CD4-positive, CD25-positive, alpha-beta regulatory T cell (primary cell): ENCODE measurements at places on chromosomes 4 and X. TPM values are rescaled to one million over a fixed set of nuclear protein-coding genes. Genes with fewer than 3 reads are reported as not detected.
A peak's percentile ranks its signal among the peaks of the same experiment; 100 is the strongest.

- DNase-seq, result no peak
Observed at GRCh38 chrX:153968754-153969124, 2.9 kb downstream of the HCFC1 start.

Gene TSPAN7
- total RNA-seq, result not detected

DNA sequence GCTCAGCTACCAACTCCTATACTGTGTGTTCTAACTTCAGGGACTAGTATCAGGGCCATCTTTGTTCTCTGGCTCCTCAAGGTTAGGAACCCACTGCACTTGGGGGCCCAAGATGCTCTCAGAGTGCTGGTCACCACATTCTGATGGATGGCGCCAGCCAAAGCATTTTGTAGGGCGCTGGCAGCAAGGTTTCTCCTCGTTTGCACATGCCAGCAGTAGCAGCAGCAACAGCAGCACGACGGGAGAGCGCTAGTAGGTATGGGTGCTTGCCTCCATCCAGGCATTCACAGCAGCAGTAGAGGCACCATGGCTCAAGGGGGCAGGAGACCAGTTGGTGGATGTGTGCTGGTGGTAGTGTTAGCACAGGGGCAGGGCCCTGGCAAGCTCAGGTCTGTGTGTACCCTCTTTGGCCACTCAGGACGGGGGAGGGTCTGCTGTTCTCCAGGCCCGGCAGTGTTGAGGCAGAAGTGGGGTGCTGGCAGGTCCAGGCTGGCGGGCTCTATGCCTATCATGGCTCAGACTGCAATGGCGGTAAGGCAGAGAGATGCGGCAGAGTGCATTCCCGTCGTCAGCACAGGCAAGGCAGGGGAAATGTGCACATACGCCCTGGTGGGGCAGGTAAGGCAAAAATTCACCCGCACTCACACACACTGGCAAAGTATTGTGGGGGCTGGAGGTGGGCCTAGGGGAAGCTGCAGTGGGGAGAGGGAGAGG, 56.6 kb downstream of the SERPINA7 start:
- DNase-seq, result no peak

DNA sequence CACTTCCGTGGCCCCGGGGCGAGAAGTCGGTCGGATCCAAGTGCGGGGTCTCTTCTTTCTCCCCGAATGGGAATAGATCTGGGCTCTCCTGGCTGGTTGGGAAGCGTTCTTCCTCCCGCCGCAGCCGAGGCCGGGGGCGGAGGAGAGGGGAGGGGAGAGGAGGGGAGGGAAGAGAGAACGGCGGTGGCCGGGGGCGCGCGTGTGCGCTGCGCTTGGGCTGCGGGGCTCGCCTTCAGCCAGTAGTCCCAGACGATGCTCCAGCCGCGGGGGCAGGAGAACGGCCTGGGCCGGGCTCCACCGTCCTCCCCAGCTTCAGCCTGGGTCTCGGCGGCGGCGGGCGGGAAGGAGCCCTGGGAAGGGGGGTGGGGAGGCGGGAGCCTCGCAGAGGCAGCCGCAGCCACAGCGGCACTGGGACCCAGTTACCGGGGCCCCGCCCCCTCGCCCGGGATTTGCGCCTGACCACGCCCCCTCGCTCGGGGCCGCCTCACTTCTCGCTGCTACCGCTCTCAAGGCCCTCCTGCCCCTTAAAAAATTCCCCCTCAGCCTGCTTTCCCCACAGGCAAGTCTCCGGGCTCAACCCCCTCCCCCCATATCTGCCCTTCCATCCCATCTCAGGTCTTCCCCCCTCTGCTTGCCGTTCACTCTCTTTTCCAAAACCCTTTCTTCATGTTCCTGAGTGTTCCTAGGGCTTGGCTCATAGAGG, at the start of gene FGD1:
FGD1 (minus strand) TSS at position 421 of the 703 bp plus-strand sequence. CDS start 802 bp downstream, outside the sequence.
- peak; percentile 2 for DNase-seq

DNA sequence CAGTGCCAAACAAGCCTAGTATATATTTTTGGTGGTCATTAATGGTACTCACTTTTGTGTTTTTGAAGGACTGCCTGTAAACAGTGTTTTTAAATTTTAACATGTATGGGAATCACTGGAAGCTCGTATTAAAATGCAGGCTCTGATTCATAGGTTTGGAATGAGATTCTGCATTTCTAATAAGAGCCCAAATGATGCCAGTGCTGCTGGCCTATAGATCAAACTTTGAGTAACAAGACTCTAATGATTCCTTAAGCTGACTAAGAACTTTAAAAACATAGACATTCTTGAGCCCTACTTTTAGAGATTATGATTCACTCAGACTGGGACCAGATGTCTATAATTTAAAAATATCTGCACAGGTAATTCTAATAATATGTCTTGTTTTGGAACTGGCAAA, 823.2 kb upstream of the LCORL start:
- no peak for DNase-seq

Gene TMSB15A
- total RNA-seq, result not detected

GRCh38 chr4:104593019-104593418, 98.3 kb upstream of the CXXC4 start:
- DNase-seq, result no peak

Gene OPHN1
- 0.15 TPM for total RNA-seq

GRCh38 chrX:154010330-154011087, 9.2 kb downstream of the IRAK1 start:
- no peak for DNase-seq

DNA sequence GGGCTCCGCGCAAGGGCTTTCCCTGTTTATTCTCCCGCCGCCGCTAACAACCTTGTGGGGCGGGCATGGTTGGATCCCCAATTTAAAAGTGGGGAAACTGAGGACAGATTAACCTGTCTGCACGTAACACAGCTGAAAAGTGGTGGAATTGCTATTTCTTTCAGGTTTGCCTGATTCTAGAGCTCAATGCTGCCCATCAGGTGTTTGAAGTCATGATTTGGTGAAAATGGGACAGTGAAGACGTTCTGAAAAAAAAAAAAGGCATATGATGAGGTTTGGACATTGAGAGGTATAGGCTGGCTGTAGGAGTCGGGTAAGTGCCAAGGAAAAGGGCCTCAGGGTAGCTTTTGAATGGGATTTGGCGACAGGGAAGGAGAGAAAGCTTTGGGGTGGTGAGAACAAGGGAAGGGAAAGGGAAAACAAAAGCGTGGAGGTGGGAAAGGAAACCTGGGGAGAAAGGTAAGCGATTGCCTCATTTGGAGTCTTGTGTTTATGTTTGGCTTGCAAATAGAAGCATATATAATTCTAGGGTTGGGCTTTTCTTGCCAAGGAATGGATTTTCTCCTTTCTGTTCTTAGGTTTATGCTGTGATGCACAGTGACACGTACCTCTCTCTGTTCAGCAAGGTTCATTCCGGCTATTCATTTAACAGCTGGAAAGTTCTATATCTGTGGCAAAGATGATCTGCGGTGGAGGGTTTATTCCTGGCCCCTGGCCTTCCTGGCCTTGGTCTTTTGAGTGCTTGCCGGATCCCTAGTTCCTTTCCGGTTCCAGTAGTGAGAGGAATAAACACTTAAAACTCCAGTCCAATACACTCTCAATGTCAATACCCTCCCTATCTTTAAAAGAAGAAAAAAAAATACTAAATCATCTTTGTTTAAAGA, 2.4 kb upstream of the STIM2 start:
- no peak for DNase-seq

Gene GLUD2
- total RNA-seq, result 0.32 TPM

Gene NALF2
- not detected for total RNA-seq

Gene BEX3
- total RNA-seq, result 29.2 TPM

GRCh38 chr4:92483341-92483740, 179.6 kb downstream of the GRID2 start:
- no peak for DNase-seq

- DNase-seq, result no peak
Observed at GRCh38 chr4:134024251-134024650, 177.3 kb downstream of the PABPC4L start.

DNA sequence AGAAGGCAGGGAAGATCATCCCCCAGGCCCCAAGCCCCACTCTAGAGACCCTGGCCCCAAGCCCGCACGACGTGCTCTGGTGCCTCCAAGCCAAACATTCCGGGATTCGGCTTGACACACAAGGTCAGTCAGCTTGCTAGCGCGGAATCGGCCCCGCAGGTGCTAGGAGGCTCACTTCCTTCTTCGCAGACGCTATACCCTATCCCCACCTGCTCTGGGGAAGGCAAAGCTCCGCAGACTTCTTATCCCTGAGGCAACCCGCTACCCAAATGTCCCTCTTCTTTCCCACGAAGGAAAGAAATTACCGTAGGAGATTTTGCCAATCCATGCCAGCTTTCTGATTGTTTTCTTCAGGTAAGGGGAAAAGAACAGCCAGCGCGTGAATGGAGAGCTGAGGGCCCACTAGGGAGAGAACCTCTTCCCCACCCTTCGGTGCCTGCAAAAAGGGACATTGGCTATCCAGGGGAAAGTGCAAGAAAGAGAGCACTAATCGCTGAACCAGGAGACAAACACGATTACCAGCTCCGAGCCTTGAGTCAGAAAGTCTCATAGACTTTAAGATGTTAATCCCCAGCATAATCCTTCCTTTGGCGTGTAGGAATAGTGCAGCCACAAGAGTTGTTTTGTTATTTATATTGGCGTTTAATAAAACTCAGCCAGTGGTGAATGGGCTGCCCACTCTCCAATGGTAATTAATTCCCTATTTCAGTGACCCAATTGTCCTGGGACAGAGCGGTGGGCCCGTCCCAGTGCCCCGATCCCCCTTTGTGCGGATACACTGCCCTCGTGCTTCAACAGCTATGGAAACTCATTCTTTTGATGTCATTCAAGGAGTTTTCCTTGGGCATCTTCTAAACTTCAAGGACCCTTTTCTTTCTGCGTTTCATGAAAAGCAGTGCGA, 5.4 kb upstream of the NEUROG2 start:
- DNase-seq, result no peak

Gene CXCL11
- not detected for total RNA-seq

Gene PGAM4
- not detected for total RNA-seq

GRCh38 chr4:33477715-33478114, 2757.5 kb downstream of the PCDH7 start:
- no peak for DNase-seq

- no peak for DNase-seq
Observed at GRCh38 chr4:18422685-18423084, 401.1 kb upstream of the LCORL start.

Gene LRCH2
- not detected for total RNA-seq

Gene RENBP
- total RNA-seq, result 15.3 TPM

- no peak for DNase-seq
Observed at GRCh38 chr4:5955856-5956255, 62.4 kb downstream of the C4orf50 start.

GRCh38 chr4:125780747-125781146, 466.0 kb downstream of the FAT4 start:
- DNase-seq, result no peak

Gene PNMA6A
- not detected for total RNA-seq

- DNase-seq, result no peak
Observed at GRCh38 chr4:181007751-181008150, 1235.5 kb upstream of the TENM3 start.

GRCh38 chr4:8182858-8183725, 16.0 kb upstream of the SH3TC1 start:
- DNase-seq, result no peak

Gene CT45A2
- total RNA-seq, result not detected

DNA sequence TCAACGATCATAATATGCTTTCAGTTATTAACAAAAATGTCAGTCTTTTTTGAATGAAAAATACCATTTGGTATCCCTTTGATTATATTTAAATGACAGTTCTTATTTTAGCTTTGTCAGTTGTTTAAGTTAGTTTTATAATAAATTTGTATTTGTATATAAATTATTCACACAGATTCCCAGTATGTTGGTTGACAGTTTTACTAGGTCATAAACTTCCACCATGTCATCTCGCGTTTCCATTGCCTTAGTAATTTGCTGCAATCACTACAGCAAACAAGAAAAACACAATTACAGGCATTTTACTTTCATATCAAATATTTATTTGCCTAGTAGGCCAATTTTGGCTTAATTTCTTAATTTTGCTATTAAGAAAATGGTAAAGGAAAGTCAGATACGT, 109.6 kb upstream of the ANK2 start:
- no peak for DNase-seq

- DNase-seq, result peak; percentile 69
Observed at GRCh38 chr4:742742-743311, 37.2 kb downstream of the PCGF3 start.

Gene ANOS1
- not detected for total RNA-seq

Gene CLNK
- 0.67 TPM for total RNA-seq

GRCh38 chrX:18119856-18120255, 100.8 kb downstream of the BEND2 start:
- no peak for DNase-seq

DNA sequence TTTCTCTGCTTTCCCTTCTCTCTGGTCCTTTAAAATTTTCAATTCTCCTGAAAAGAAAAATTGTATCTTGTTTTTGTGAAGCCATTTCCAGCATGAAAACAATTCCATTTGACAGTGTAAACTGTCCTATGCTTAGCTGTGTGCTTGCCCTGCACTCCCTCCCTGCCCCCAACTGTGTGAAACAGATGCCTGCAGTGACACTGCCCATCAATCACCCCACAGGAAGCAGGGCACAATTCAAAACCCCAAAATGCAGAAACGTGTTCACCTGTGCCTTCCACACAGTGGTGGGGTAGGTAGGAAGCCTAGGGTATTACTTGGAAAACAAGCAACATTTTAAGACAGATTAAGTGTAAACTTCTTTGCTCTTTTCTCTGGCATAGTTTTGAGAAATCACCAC, 6.2 kb upstream of the FHDC1 start:
- no peak for DNase-seq

GRCh38 chr4:88962396-88962795, 94.6 kb downstream of the FAM13A start:
- DNase-seq, result no peak

DNA sequence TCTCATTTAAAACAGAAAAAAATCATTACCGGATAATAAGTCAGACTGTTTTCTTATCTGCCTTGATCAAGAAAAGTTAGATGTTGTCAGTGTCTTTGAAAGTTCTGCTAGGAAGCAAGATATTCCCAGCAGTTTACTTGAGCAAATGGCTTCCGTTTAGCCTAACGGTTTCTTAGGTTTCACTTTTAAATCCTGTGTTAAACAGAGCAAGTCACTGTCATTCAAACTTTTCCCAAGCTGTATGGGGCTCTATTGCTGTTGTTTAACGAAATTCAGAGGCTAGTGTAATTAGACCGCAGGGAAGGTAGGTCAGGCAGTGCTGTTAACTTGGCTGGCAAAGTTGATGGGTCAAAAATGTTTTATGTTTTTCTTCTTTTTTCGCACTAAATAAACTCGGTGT, 80.3 kb upstream of the NEIL3 start:
- DNase-seq, result peak; percentile 39

- no peak for DNase-seq
Observed at GRCh38 chr4:4590546-4590945, 48.7 kb upstream of the STX18 start.

Gene HSFX1
- 0.32 TPM for total RNA-seq

Gene SSX2
- total RNA-seq, result not detected

Gene ZNF674
- 3.6 TPM for total RNA-seq

DNA sequence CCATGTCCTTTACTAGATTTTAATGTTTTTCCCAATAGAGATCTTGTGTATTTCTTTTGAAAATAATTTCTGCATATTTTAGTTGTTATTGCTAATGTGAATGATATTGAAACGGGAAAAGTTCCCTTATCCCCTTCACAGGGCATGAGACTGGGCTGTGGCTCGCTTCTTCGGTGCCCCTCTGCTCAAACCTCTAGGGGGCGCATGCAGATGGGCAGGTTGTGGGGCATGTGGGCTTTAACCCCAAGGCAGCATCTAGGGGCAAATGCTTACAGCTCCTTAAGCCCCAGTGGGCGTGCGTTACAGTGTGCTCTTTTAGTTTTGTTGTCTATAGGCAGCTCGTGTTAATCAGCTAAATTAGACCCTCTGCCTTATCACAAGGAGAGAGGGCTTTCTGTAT, 194.7 kb downstream of the OPHN1 start:
- no peak for DNase-seq

- no peak for DNase-seq
Observed at GRCh38 chr4:87840149-87840548, 7.4 kb downstream of the MEPE start.

Gene TMEM156
- 14.2 TPM for total RNA-seq

GRCh38 chr4:71571346-71571745, 212.5 kb downstream of the GC start:
- no peak for DNase-seq
